ENCODE measurements at places on chromosomes 6 and 20.

DNA sequence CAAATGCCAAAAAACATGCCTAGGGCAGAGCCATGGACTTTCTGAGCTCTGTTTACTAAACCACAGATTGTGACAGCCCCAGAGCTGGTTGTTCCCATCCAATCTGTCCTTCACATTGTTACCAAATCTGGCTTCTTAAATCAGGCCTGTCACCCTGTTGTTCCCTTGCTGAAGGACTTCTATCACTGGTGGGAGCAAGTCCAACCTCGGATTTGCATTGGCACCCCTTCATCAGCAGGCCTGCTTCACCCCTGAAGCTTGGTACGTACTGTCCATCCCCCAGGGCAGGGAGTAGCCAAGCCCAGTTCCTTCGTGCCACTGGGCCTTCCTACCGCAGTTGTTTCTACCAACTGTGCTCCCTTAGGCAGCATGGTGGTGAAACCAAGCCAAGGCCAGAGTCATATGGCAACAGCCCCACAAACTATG lies 357.3 kb upstream of the JARID2 start:
- peak; percentile 40 for DNase-seq

DNA sequence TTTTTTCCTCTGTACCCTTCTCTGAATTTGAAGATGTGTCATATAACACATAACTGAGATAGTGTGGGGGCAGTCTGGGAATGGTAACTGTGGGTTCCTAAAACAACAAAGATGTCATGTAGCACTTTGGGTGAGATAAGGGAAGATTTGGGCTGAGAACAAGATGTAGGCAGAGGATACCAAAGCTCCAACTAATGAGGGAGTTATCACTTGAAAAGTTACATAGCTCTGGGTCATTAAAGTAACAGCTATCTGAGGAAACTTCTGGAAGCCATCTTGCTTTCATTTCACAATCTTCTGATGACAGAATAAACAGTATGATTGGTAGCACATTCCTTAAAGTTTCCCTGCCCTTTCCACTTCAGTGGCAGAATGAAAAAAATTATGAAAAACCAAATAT lies 255.4 kb downstream of the TBX18 start:
- no peak for DNase-seq

DNA sequence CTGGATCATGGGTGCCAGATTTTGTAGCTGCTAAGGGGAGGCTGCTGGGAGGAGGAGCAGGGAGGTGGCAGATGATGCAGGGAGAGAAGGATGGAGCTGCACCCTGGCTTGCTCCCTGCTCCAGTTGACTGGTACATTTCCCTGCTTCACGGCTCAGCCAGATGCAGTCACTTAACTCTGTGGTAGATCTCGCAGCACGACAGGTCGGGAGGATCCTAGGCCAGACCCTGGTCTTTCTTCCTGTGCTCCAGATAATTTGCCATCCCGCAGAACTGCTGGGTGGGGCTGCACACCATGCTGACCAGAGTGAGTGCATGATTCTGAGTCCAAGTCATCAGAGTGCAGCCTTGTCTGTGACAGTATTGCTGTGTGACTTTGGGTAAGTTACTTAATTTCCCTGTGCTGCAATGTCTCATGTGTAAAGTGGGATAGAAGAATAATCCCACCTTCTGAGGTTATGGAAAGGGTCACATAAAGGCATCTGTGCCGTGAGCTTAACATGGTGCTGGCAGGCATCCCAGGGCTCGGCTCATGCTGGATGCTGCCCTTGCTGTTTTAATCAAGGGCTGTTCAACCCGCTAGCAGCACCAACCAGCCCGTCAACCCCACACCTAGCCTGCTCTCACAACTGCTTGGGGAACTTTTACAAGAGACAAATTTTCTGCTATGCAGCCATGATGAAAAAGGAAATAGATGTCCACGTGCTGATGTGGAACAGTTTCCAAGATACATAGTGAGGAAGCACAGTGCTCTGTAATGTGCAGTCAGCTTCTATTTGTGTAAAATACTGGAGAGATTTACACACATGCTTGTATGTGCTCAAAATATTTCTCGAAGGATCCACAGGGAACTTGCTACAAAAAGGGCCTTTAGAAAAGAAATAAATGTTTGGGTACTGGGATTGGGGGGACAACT lies 257.9 kb downstream of the CDH26 start:
- DNase-seq, result no peak

GRCh38 chr6:15331629-15332251 lies 85.9 kb downstream of the JARID2 start:
- no peak for DNase-seq

DNA sequence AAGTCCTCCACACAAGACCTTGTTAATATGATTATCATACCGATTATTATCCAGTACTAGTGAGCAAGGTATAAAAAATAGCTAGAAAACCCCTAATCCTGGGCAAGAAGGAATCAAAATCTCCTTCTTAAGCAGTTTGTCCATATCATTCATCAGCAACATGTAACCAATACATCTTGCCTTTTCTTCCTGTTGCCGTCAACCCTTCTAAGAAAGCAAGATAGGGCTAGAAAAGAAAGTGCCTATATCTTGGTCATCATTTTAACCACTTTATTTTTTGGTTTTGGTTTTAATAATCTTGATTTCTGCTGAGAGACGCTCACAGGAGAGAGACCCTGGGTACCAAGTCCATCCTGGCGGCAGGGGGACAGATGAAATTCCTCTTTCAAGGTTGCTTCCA lies 27.2 kb upstream of the PREX1 start:
- no peak for DNase-seq

DNA sequence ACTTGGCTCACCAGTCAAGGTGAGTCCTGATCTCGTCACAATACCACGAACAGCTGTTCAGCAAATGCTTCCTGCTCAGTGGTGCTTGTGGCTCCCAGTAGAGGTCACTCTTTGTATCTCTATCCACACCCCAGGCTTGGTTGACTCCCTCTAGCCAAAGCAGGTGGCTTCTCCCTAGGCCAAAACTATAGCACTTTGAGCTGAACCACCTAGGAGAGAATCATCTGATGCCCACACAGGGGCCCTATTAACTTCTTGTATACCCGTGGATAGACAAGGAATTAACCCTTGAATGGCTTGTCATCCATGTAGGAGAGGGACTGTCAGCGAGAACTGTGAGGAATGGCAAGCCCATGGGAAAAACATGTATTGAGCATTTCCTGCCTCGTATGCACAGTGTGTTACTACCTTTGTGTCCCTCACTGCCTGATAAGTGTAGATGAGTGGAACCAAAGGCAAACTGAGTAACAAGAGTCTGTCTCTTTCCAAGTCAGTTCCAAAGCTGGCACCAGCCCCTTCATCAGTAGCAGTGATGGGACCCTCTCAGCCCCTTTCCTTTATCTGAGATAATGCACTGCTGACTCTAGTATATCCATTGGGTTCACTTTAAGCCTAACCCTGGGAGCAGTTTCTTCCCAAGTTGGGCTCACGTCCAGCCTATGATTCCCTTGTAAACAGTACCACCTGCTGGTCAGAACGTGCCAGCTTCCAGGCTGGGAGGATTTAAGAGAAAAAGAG lies 42.5 kb downstream of the EIF2S2 start:
- peak; percentile 91 for DNase-seq

GRCh38 chr6:159042003-159042825 lies 2.6 kb downstream of the TAGAP start:
- peak; percentile 53 for DNase-seq

GRCh38 chr6:80969439-80969838 lies 783.0 kb downstream of the TENT5A start:
- DNase-seq, result no peak

- DNase-seq, result no peak
These were observed 27.1 kb downstream of the PREP start for GRCh38 chr6:105375797-105376196.

DNA sequence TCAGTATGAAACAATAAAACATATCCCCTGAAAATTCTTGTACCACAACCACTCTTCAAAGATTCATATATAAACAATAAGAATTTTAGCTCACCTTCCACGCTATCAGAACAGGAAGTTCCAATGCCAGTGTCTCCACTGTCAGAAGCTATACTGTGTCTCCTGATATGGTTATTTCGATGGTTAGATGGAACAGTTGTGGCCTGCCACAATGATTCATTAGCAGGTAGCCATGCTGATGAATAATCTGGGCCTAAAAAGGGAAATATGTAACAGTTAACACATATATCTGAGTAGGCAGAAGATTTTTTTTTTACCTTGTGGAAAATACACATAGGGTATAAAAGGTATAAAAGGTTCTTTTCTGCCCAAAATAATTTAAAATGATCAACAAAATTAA lies 19.0 kb downstream of the CEP85L start:
- no peak for DNase-seq

GRCh38 chr6:30446259-30446658 lies 43.0 kb upstream of the HLA-E start:
- DNase-seq, result no peak
